Tongue (tissue), 3 donors: ENCODE measurements at places on chromosomes 6 and 20. TPM values are rescaled to one million over a fixed set of nuclear protein-coding genes. Genes with fewer than 3 reads are reported as not detected.

Gene IRAK1BP1
- 8.0 TPM for total RNA-seq

Gene LKAAEAR1
- not detected for total RNA-seq

GRCh38 chr20:41358230-41358629 lies 8.4 kb downstream of the EMILIN3 start:
- no peak for DNase-seq

- DNase-seq: peak; percentile 52
Measured at GRCh38 chr6:111664565-111665030, 58.9 kb upstream of the TRAF3IP2 start.

- peak; percentile 64 for DNase-seq
Measured at GRCh38 chr6:150346346-150346745, 22.5 kb upstream of the IYD start.
